CD4-positive, alpha-beta memory T cell (primary cell): ENCODE measurements at places on chromosomes 1 and 21. TPM values are rescaled to one million over a fixed set of nuclear protein-coding genes. Genes with fewer than 3 reads are reported as not detected.

LORICRIN gene
- not detected for total RNA-seq

DNALI1 gene
- total RNA-seq: not detected

ARHGEF16 gene
- total RNA-seq: 0.20 TPM

LRRC7 gene
- not detected for total RNA-seq

TNFRSF18 gene
- 8.6 TPM for total RNA-seq

CFHR1 gene
- not detected for total RNA-seq
